ENCODE measurements at places on chromosomes 11 and 22. TPM values are rescaled to one million over a fixed set of nuclear protein-coding genes. Genes with fewer than 3 reads are reported as not detected.

DNA sequence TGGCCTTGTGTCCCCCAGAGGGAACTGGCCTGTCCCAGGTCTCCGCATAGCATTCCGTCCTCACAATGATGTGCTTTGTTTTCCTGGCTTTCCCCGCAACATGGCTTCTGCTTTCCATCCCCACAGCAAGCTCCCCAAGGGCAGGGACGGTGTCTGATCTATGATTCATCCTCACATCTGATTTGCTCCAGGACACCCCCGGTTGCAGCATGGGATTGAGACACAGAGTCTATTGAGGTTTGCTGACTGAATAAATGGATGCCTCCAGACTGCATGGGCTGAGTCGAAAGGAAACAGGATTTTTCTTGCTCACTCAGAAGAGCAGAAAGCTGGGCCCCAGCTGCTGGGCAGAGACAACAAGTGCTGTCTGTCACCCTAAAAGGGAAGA lies 40.2 kb downstream of the LMO1 start:
- no peak for DNase-seq

- no peak for DNase-seq
Measured at GRCh38 chr11:105699203-105699602, 89.3 kb downstream of the GRIA4 start.

DNA sequence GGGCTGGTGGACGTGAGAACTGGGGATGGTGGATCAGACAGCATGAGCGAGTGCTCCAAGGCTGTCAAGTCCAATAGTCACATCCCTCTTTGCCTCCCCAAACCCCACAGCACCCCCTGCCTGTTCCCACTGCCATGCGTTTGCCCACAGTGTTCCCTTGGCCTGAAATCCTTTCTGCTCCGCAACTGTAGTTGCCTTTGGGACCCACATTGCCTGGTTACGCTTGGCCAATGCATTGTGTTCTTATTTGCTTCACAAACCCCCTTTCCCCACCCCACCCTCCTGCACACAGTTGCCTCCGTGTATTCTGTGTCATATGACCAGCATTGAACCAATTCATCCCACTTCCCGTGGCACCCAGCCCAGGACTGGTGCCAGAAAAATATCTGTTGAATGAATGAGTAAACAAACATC lies 2.1 kb upstream of the KIAA0930 start:
- DNase-seq = no peak

DNA sequence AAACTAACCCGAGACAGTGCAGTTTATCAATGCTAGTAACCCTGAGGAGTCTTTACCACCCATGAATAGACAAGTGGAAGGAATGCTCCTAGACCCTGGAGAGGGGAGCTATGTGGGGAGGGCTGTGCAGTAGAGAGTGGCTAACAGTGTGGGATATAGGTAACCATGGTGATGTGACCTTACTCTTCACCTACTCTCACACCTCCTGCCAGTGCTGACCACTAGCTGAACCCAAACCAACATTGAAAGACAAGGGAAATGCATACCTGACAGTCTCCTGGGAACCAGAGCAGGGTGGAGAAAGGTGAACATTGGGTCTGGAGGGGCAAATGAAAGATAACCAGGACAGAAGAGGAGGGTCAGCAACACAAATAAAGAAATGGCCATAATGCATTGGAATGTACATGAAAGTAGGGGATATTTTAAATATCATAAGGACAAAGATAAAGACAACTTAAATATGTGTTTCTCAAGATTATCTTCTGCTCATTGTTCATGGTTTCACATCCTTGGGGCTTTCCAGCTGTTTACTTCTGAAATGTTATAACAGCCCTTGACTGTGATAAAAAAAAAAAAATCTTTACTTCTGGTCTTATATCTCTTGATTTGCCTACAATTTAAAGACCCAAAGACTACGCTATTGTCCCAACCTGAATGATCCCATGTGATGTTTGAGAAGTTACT lies 983.3 kb upstream of the TENM4 start:
- DNase-seq = no peak

DNA sequence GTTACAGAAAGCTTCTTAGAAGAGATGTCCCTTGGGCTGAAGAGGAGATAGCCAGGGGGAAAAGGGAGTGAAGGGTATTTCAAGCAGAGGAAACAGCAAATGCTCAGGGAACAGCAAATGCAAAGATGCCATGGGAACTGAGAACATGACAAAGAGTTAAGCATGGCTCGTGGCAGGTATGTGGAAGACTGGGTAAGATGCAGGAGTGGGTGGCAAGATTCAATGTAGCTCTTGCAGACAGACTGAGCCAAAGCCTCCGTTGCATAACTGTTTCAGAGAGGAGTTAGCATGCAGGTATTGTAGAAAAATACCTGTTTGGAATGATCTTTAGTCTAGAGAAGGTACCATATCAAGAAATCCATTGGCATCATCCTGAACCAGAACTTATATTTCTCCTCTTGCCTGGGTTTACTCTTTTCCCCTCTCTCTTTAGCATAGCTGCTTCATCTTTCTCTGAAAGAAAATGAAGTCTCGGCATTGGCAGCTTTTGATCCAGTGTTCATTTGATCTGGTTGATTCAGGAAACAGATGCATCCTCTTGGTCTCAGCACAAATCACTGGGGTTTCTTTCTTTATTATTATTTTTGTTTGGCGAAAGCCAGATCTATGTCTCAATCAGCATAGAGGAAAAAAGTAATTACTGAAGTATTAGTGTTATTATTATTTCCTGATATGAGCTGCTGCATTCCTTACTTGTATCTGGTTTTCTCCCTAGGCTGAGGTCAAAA lies 41.7 kb upstream of the NUP160 start:
- DNase-seq = no peak

GRCh38 chr22:23008896-23009295 lies 61.4 kb upstream of the GNAZ start:
- no peak for DNase-seq

DNA sequence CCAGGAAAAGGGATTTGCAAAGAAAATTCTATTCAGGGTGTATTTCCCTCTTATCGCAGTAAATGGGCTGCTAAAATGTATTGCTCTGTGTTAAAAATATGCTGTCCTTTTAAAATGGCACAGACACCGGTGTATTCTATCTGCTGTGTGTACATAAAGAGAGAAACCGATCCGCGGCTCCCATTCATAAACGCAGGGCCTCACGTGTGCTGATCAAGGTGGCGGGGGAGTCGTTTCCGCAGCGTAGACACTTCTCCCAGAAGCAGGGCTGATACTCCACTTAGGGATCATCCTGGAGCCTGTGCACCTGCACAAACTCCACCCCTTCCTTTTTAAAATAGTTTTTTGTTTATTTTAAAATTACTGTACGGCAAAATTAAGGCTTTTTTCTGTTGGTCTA lies 26.1 kb upstream of the IGSF9B start:
- no peak for DNase-seq

GRCh38 chr11:44654596-44654995 lies 72.2 kb upstream of the TSPAN18 start:
- no peak for DNase-seq

Gene OR8B12
- polyA plus RNA-seq = not detected

Gene LYVE1
- polyA plus RNA-seq = 99.9 TPM

Data from urinary bladder (tissue), 4 donors.